NCI-H2081 treated with DMSO at 0.1 percent for 48 hours (cell line): ENCODE measurements at places on chromosomes 5 and 9.

DNA sequence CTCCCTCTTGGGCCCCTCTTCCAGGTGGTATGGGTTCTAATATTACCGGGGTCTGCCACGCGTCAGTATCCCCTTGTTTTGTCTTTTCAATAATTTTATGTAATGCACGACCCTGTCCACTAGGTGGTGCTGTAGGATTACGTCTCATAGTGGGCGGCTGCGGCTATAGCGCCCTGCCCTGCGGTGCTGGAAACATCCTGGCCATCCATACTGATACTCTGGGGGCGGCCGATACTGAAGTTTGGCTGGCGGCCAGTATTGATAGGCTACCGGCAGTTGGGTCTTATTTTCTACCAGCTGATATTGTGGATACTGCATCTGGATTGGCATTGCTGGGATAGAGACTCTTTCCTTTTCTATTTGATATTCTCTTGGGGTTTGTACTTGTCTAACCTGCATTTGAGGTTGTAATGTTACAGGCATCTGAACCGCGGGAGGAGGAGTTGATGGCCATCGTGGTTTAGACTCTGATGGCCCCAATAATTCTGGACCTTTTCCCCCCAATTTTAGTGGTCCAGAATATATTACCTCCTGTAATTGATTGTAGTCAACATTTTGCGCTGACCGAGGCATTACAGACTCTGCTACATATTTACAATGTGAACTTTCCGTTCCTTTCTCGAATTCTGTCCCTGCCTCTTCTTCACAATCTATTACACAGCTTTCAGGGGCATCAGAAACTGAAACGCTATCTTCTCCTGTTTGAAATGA, 3.3 kb upstream of the TMEM141 start:
- no peak for DNase-seq

DNA sequence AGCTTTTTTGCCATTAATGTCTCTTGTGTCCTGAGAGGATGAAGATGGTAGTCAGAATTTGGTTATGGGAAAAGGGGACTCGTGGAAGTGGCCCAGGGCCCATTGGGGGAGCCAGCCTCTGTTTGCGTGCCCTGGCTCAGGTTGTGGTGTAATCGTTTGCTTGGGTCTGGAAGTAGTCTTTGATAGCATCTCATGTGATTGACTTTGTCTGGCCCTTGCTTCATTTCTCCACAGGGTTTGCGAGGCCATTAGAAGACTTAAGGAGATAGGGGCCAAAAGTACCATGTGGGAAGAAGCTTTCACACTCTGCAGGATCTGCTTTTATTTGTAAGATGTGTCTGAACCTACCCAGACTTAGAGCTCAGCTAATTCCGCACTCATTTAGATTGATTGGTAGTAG, 114.5 kb downstream of the FGF1 start:
- no peak for DNase-seq

DNA sequence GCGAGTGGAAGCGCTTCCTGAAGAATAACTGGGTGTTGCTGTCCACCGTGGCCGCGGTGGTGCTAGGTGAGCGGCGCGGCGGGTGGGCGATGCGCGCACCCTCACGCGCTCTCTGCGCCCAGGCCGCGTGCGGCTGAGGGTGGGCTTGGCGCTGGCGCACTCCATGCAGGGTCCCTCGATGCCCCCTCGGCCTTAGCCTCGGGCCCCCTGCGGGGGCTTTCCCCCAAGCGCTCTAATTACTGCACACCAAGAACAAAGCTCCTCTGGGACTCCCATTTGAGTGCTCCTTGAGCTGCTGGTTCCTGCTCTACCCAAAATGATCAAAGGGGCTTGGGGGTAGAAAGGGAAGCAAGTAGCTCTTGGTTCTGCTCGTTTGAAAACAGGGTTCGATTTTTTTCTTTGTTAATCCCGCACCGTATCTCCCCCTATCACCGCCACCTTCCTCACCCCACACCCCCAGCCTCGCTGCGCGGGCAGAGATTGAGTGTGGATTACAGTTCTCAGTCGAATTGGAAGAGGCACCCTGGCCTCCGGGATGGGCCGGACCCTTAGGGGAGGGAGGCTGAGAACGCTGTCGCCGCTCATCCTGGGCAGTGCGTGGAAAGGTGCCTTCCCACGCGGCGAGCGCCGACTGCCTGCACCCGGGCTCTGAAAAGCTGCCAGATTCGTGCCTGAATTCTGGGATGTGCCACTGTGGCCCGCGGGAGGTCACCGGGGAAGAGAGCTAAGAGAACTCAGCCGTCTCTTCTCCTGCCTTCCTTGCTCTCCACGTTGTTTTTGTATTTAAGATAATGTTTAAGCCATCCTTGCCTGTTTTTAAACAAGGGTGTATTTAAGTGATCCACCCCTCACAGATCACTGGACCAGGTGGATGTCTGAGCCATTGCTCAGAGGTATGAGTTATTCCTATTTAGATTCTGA, 697 bp downstream of the SLC1A1 start:
- no peak for DNase-seq

- DNase-seq = no peak
These were observed 76.9 kb upstream of the IL17B start for GRCh38 chr5:149455889-149456409.

GRCh38 chr9:65458465-65458864, 173.5 kb upstream of the FOXD4L5 start:
- no peak for DNase-seq

DNA sequence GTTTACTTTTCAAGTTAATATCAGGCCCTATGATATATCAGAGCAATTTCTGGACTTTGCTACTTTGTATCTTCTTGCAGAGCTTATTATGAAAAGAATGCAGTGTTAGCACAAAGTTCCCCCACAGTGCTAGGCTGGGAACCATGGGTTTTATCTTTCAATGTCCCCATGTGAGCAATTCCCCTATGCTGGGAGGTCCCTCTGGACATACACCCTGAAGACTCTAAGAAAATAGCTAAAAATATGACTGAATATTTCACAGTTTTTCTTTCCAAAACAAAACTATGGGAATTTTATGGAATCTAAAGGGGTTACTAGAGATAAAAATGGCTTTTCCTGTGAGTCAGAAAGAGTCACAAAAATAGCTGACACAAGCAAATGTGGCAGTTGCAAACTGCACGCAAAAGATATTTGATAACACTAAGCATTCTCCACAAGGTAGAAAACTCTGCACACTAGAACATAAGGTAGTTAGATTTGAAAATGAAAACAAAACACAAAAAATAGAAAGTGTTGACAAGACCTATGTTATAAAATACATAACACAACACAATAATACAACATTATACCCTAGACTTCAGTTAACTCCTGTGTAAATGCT, 487.5 kb upstream of the GRIN3A start:
- no peak for DNase-seq

DNA sequence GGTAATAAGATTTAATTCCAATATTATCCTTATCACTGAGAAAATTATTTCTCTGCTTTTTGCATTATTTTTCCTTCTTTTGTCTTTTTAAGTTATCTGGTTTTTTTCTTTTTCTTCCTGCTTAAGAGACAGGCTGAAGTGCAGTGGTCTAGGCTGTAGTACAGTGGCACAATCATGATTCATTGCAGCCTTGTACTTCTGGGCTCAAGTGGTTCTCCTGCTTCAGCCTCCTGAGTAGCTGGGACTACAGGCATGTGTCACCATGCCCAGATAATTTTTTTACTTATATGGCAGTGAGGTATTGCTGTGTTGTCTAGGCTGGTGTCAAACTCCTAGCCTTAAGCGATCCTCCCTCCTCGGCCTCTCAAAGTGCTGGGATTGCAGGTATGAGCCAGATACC, 93.9 kb downstream of the SLC44A1 start:
- no peak for DNase-seq

- no peak for DNase-seq
These were observed 26.9 kb upstream of the CORO2A start for GRCh38 chr9:98219364-98219716.

- no peak for DNase-seq
These were observed 134.7 kb upstream of the DMRT1 start for GRCh38 chr9:706606-707459.

DNA sequence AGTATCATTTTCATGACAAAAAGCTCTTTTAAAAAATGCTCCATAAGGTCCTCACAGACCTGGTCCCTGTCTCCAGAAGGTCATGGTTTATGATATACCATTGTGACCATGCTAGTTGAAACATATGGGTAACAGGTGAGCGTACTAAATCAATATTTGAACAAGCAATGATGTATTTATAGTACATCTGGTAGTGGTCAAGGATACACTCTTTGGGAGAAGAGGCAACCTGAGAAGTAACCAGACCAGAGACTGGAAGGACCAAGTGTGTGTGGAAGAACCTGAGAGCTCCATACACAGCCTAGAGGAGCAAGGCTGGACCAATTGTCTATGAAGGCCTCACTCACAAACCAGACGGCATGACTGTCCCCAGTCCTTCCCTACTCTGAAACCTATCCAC, 55.1 kb downstream of the LHFPL2 start:
- DNase-seq = no peak

- DNase-seq = no peak
These were observed 28.6 kb downstream of the TRIM32 start for GRCh38 chr9:116715751-116716150.

GRCh38 chr9:75604661-75605060, 285.8 kb upstream of the PCSK5 start:
- no peak for DNase-seq
